Activated T-helper 1 cell treated with anti-CD3 and anti-CD28 coated beads, Interleukin-12 subunit alpha, Interleukin-12 subunit beta, Interleukin-2, Interleukin-4 antibody, amounts not matched to agents 30 ng/mL and 10 ng/mL and 1 ng/mL, durations not matched to agents 14 hours and 24 hours and 36 hours (primary cell): ENCODE measurements at places on chromosomes 7 and 10. TPM values are rescaled to one million over a fixed set of nuclear protein-coding genes. Genes with fewer than 3 reads are reported as not detected.

MALRD1 gene
- total RNA-seq = not detected in 2 replicates

SOSTDC1 gene
- total RNA-seq = not detected in 2 replicates

SLC26A4 gene
- 7.2 and 7.9 TPM in 2 replicates for total RNA-seq

RRP12 gene
- 99.9 and 104 TPM in 2 replicates for total RNA-seq

SPDYE8 gene
- total RNA-seq = not detected in 2 replicates

GDF2 gene
- not detected in 2 replicates for total RNA-seq

OR13A1 gene
- not detected in 2 replicates for total RNA-seq

HOXA9 gene
- total RNA-seq = not detected in 2 replicates

EPHB4 gene
- total RNA-seq = 2.4 and 2.8 TPM in 2 replicates

ZNF33B gene
- 7.6 and 7.9 TPM in 2 replicates for total RNA-seq

PVRIG gene
- 30.5 and 31.2 TPM in 2 replicates for total RNA-seq

EMX2 gene
- not detected in 2 replicates for total RNA-seq

ITGB8 gene
- 0.03 TPM in 1 of 2 replicates, not detected in the other for total RNA-seq

KIF20B gene
- total RNA-seq = 48.7 TPM in 2 replicates

IGF2BP3 gene
- total RNA-seq = 2.5 and 2.7 TPM in 2 replicates

ERV3-1 gene
- 6.7 and 8.7 TPM in 2 replicates for total RNA-seq

CRHR2 gene
- total RNA-seq = not detected in 2 replicates

WNT8B gene
- total RNA-seq = 0.10 and 0.24 TPM in 2 replicates

UFSP1 gene
- 4.1 and 5.5 TPM in 2 replicates for total RNA-seq

SPAM1 gene
- not detected in 2 replicates for total RNA-seq

MCM10 gene
- 104 and 106 TPM in 2 replicates for total RNA-seq

PRKAR2B gene
- total RNA-seq = 0.42 and 1.0 TPM in 2 replicates

SFR1 gene
- total RNA-seq = 13.8 and 14.0 TPM in 2 replicates

PDZD7 gene
- total RNA-seq = 0.47 and 0.54 TPM in 2 replicates

FGFBP3 gene
- total RNA-seq = 2.5 TPM in 2 replicates

DPYSL4 gene
- total RNA-seq = 24.1 and 24.7 TPM in 2 replicates

OPN4 gene
- total RNA-seq = not detected in 2 replicates

WEE2 gene
- total RNA-seq = 0.10 and 0.12 TPM in 2 replicates

KCNIP2 gene
- total RNA-seq = 1.4 and 2.5 TPM in 2 replicates

SLC18A3 gene
- not detected in 2 replicates for total RNA-seq

CALHM1 gene
- total RNA-seq = not detected in 2 replicates

CREB5 gene
- total RNA-seq = not detected in 2 replicates

CPEB3 gene
- 2.5 and 2.7 TPM in 2 replicates for total RNA-seq

FGL2 gene
- 4.0 and 4.7 TPM in 2 replicates for total RNA-seq
